ENCODE measurements at places on chromosomes 2 and 18.

DNA sequence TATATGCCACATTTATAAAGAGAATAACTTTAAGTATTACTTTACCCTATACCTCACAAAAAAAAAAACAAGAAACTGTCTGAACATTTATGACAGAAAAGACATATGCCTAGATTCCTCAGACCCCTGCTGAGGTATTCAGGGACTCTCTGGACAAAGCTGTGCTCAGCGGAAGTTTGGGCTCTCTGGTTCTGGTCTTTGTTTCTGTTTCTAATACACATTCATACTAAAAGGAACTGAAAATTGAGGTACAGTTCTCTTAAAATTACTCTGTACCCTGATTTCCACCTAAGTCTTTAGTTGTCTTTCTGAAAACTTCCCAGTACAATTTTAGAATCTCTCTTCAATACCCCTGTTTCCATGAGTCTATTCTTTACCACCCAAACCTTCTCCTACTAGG lies 160.3 kb downstream of the IKZF2 start:
- DNase-seq, result no peak

DNA sequence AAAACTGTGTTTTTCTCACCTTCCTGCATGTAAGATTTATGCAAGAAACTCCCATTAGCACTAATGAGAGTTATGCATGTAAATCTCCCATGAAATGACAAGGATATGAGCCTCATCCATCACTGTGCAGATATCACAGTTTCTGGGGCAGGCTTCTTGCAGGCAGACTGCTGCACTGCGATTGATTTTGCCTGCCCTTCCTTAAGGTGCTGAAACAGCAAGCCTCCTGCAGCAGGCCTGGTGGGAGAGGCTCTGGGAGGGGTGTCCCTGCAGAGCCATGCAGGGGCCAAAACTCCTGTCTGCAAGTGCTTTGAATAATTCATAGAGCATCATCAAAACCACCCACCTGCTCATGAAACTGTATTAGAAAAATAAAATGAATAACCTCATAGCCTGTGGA lies 285.9 kb downstream of the MYT1L start:
- peak; percentile 51 for DNase-seq

DNA sequence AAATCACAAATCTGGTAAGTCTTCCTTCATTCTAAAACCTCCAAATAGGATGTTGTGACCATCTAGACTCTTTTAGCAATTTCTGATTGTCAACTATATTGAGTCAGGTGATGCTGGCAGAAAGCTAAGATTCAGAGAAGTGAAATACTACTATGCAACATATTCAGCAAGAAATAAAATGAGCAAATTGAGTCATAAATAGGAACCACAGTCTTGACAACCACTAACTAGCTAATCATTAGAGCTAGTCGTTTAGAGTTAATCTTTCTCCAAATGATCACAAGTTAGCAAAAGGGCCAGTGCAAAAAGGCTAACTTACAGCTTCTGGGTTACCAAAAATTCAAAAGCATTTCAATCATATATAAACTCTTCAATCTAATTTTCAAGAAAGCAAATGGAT lies 54.5 kb downstream of the ROCK1 start:
- DNase-seq, result no peak

DNA sequence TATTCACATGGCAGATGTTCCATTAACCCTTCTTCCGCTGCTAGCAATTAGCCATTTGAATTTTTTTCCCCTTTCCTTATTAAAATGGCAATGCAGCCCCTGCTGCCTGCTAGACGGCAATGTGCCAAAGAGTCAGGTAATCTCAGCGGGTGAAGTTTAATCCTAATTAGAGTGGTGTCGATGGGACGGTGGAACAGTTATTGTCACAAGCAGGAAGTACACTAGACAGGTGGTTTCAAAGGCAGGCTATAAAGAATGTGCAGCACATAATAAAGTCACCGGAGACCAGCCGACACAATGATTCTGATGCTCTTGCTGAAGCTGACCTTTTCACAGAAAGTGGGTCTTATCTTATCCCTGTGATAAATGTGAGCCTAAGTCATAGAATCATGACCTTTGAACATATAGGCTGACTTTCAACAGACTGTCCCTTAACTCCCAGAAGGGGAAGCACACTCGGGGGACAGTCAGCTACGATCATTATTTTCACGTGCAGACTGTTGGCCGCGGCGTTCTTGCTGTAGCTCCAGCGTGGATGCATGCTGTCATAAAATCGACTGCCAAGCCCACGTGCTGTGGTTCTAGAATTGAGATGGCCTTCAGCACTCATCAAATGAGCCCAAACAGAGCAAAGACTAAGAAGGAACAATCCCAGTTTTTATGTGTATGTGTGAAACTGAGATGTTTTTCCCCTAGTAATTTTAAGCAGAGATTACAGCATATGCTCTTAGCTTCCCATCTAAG lies 926.2 kb upstream of the SOX11 start:
- no peak for DNase-seq

GRCh38 chr2:172470958-172471922 lies 43.9 kb downstream of the ITGA6 start:
- no peak for DNase-seq

GRCh38 chr2:80001701-80002101 lies 302.9 kb downstream of the LRRTM1 start:
- DNase-seq, result no peak

All from osteocyte (in vitro differentiated cells).